ENCODE measurements at places on chromosomes 16 and 17.

- DNase-seq = no peak
- H3K27ac ChIP-seq = no peak overlapping the region
- H3K4me1 ChIP-seq = no peaks in the 10 kb centered on the region
- H3K4me3 ChIP-seq = no peak overlapping the region
- H3K27me3 ChIP-seq = no peaks in the 10 kb centered on the region
Measured at GRCh38 chr16:11506741-11507305, 79.9 kb downstream of the LITAF start.

GRCh38 chr17:35373534-35373983, at the start of gene SLFN11:
Gene SLFN11 (minus strand): TSS chr17:35373621. CDS start chr17:35363807, 9,814 bp downstream.
- H3K27ac ChIP-seq = peak within 1 kb of the TSS; percentile 95
- H3K36me3 ChIP-seq = no peaks in the 10 kb centered on the region
- peaks cover 4% of the 10 kb centered on the region for H3K4me1 ChIP-seq
- H3K4me3 ChIP-seq = peak within 1 kb of the TSS; percentile 84
- no peak for DNase-seq
- no peaks in the 10 kb centered on the region for H3K27me3 ChIP-seq

DNA sequence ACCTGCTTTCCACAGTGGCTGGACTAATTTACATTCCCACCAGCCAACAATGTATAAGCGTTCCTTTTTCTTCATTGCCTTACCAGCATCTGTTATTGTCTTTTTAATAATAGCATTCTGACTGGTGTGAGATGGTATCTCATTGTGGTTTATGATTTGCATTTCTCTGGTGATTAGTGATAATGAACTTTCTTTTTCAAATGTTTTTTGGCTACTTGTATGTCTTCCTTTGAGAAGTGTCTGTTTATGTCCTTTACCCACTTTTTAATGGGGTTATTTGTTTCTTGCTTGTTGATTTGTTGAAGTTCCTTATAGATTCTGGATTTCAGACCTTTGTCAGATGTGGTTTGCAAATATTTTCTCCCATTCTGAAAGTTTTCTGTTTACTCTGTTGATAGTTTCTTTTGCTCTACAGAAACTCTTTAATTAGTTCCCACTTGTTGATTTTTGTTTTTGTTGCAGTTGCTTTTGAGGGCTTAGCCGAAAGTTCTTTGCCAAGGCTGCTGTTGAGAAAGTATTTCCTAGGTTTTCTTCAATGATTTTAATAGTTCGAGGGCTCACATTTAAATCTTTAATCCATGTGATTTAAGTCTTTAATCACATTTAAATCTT, 26.8 kb downstream of the ITGAM start:
- DNase-seq = no peak
- no peak overlapping the region for H3K4me3 ChIP-seq
- H3K27ac ChIP-seq = no peak overlapping the region
- no peaks in the 10 kb centered on the region for H3K4me1 ChIP-seq

DNA sequence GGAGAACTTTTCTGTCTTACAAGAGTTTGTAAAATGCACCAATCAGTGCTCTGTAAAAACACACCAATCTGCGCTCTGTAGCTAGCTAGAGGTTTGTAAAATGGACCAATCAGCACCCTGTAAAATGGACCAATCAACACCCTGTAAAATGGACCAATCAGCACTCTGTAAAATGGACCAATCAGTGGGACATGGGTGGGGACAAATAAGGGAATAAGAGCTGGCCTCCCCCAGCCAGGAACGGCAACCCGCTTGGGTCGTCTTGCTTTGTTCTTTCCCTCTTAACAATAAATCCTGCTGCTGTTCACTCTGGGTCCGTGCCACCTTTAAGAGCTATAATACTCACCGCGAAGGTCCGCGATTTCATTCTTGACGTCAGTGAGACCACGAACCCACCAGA, 18.5 kb upstream of the KCNG4 start:
- no peaks in the 10 kb centered on the region for H3K4me1 ChIP-seq
- no peaks in the 10 kb centered on the region for H3K27me3 ChIP-seq
- H3K27ac ChIP-seq = no peak overlapping the region
- H3K4me3 ChIP-seq = no peak overlapping the region

DNA sequence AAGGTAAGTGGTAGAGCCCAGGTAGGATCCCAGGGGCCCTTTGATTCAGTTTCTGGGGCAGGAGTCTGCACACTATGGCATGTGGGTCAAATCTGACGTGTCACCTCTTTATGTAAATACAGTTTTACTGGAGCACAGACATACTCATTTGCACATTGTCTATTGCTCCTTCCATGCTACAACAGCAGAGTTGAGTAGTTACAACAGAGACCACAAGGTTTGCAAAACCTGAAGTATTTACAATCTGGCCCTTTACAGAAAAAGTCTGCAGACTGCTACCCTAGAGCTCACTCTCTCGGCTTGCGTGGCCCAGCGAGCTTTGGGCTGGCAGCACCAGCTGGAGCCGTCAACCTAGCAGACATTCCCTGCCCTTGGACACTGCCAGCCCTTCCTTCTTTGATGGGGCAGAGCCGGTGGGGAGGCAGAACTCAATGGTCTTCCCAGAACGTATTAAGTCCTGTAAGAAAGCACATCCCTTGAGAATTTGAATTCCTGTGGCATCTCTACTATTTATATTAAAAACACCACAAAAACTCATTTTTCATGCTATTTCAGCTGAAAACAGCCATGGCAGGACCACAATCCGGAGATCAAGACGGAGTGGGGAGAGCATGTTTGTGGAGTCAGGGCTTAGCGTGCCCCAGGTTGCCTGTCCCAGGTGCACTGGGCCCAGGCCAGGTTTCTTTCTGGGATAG, 133.1 kb upstream of the NUDT7 start:
- no peak for DNase-seq
- H3K27ac ChIP-seq = no peak overlapping the region
- no peak overlapping the region for H3K4me3 ChIP-seq
- H3K36me3 ChIP-seq = no peaks in the 10 kb centered on the region

- no peaks in the 10 kb centered on the region for H3K36me3 ChIP-seq
- H3K27me3 ChIP-seq = no peaks in the 10 kb centered on the region
- no peak for DNase-seq
- no peaks in the 10 kb centered on the region for H3K4me1 ChIP-seq
- H3K4me3 ChIP-seq = no peak overlapping the region
- H3K27ac ChIP-seq = no peak overlapping the region
Measured at GRCh38 chr16:81657781-81658180, 121.3 kb upstream of the PLCG2 start.

DNA sequence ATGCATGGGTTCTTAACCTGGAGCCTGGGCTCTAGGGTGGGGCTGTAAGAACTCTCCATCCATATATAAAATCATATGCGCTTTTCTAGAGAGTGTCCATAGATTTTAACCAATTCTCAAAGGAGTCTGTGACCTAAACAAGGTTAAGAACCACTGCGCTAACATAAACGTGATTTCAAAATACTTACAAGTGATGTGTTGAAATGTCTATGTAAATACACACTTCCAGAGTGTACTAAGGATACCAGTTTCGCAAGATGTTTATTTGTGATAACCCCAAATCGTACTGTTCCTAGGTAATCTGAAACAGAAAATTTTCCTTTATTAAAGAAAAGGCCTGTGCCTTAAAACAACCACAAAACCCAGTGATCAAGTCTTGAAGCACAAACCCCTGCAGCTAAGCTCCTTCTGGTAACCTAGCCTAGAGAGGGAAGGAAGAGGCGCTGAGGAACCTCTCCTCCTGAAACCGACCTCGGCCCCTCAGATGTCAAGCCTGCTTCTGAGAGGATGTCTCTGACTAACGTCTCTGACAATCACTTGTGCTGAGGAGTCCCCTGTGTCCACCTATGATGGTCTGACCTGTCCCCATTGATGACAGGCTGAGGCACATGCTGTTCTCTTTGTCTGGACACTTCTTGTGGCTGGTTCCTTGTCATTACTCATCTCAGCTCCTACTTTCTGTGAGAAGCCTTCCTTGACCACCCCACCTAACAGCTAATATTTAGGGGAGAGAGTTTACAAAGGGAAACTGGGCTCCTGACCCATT, 32.2 kb downstream of the SNN start:
- H3K4me1 ChIP-seq = no peaks in the 10 kb centered on the region
- H3K27me3 ChIP-seq = no peaks in the 10 kb centered on the region
- H3K36me3 ChIP-seq = peaks cover 2% of the 10 kb centered on the region
- H3K4me3 ChIP-seq = no peak overlapping the region
- DNase-seq = no peak
- H3K27ac ChIP-seq = no peak overlapping the region

- H3K36me3 ChIP-seq = no peaks in the 10 kb centered on the region
- H3K4me3 ChIP-seq = no peak overlapping the region
- no peak overlapping the region for H3K27ac ChIP-seq
- DNase-seq = no peak
Measured at GRCh38 chr17:76538281-76538931, 897 bp upstream of the CYGB start.

GRCh38 chr16:88349903-88350900, 32.6 kb upstream of the ZNF469 start:
- H3K27me3 ChIP-seq = no peaks in the 10 kb centered on the region
- no peaks in the 10 kb centered on the region for H3K4me1 ChIP-seq
- no peak overlapping the region for H3K4me3 ChIP-seq
- DNase-seq = no peak

- peaks cover 12% of the 10 kb centered on the region for H3K4me1 ChIP-seq
- H3K4me3 ChIP-seq = no peak overlapping the region
- no peak for DNase-seq
- no peak overlapping the region for H3K27ac ChIP-seq
- H3K27me3 ChIP-seq = peaks cover 13% of the 10 kb centered on the region
Measured at GRCh38 chr17:27895940-27896535, 2.9 kb upstream of the LYRM9 start.

DNA sequence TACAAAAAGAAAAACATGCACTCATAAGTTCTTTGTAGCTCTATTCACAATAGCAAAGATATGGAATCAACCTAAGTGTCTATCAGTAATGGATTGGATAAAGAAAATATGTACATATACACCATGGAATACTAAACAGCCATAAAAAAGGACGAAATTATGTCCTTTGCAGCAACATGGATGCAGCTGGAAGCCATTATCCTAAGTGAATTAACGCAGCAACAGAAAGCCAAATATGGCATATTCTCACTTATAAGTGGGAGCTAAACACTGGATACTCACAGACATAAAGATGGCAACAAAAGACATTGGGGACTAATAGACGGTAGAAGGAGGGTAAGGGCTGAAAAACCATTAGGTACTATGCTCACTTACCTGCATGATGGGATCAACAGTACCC, 5.8 kb downstream of the CMC2 start:
- no peak for DNase-seq
- no peak overlapping the region for H3K4me3 ChIP-seq
- no peak overlapping the region for H3K27ac ChIP-seq
- H3K36me3 ChIP-seq = peaks cover 2% of the 10 kb centered on the region

Measured in Panc1 (cell line).